ENCODE measurements at places on chromosomes 6 and 20.

DNA sequence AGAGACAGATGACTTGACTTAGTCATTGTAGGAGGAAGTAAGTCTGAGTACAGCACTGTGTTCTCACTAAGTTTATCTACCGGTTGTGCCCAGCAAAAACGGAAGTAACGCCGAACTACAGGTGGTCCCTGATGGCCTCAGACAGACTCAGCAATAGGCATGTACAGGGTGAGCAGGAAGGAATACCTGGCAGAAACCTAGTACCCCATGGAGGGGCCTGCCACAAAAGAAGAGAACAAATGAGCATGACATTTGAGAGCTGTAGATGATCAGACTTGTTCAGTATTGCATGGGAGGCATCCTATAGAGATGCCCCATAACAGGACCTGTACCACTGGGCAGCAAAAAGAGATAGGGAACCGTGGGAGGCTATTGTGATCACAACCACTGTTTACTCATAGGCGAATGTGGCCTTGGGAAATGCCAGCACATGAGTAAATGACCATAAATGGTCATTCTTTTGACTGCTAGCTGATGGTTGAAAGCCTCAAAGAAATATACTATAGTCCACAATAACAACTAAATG, 106.4 kb upstream of the TAB2 start:
- no peak for DNase-seq

GRCh38 chr6:15077961-15078360, 167.9 kb upstream of the JARID2 start:
- DNase-seq, result no peak

- DNase-seq, result no peak
These were observed 44.9 kb downstream of the IRF4 start for GRCh38 chr6:436308-437036.

GRCh38 chr6:80276861-80277260, 170.4 kb downstream of the BCKDHB start:
- DNase-seq, result no peak

- no peak for DNase-seq
These were observed 31.3 kb upstream of the PPP1R3G start for GRCh38 chr6:5053864-5054244.

- no peak for DNase-seq
These were observed 49.3 kb downstream of the EBF4 start for GRCh38 chr20:2741881-2742280.

DNA sequence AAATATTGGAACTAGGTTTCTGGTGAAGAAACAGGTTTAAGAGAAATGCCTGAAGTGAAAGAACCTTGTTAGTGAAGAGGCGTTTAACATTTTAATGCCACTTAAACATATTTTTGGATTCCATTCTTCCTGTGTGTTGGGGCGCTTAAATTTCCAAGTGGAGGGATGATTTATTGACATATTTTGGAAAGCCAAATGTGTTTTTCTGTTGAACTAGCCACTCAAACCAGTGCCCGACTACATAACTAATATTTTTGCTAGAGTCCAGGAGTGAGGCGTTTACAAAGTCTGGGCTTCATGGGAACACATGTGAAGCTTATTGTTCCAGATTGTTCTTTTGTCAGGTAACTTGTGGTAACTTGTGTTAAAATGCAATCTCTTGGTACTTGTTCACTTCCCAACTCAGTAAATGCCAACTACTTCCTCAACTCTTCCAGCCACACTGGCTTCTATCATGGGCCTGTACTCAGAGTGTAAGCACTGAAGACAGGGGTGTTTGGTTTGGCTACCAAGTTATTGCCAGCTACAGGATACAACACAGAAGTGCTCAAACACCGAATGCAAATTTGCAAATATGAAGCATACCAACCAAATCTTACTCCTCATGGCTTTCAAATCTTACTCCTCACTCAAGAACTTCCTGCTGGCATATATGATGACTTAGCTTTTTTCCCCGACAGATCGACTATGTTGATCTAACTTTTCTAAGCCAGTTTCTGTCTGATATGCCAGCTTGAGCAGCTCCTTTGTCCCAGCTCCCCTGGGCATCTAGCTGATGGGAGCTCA, 2.0 kb upstream of the ZNFX1 start:
- no peak for DNase-seq

DNA sequence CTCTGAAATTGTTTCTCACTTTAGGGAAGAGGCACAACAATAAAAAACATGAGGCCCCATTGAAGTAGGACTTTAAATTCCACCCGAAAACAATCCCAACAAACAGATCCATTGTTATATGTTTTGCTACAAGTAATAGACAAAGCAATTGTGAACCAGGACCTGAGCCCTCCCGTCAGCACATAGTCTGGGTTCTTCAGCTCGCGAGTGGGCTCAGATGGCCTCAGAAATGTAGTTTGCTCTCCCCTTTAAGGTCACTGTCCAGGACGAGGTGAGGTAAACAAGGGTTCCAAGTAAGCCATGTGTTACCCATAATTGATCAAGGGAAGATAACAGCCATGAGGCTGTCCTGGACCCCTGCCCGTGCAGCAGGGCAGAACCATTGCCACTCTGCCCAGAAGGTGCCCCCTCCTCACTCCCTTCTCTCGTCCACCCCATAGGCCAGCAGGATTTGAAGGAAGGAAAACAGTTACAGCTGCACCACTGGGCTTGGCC, 160.1 kb upstream of the QKI start:
- peak; percentile 34 for DNase-seq

- DNase-seq, result no peak
These were observed 503.9 kb upstream of the EYS start for GRCh38 chr6:66210964-66211363.

GRCh38 chr6:166950443-166950821, 5.9 kb downstream of the RNASET2 start:
- DNase-seq, result no peak

GRCh38 chr6:53540129-53540692, 4.7 kb downstream of the GCLC start:
- DNase-seq, result no peak

GRCh38 chr6:52162940-52163908, 23.0 kb upstream of the IL17A start:
- no peak for DNase-seq

Data from spinal cord (tissue), 10 donors.